ENCODE measurements at places on chromosomes 5 and 9.

- DNase-seq = no peak
Observed at GRCh38 chr5:167993771-167994170, 297.7 kb upstream of the WWC1 start.

DNA sequence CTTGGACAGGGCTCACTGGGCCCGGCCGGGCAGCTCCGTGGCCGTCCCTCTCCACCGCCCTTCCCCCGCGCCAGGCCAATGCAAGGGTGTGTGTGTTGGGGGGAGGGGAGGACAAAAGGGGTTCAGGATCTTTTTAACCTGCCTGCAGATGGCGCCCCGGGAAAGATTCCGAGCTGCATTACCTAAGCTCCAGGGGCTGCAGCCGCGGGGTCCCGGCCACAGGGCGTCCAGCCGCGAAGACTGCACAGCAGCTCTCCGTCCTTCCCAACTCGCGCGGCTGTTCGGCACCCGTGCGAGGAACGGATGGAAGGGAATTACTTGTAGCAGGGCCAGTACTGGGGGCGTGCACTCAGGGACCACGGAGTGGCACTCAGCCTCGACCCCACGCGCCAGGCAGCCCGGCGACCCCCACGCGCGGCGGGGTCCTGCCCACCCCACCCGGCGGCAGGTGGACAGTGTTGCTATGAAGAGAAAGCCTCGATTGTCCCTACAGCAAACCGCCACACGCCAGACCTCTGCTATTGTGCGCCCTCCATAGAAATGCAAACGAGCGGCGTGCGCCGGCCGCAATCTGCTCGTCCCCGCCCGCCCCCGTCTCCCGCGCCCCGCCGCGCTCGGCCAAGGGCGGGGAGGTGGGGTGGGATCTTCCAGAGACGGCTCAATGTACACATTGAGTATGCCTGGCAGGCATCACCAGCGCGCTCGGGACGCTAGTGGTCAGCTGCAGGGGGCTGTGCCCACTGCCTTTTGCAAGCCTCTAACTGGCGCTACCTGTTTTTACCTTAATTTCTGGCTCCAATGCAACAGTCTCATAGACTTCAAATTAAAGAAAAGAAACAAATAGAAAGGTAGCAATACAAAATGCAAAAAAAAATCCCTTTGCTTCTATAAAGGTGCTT, 796 bp upstream of the GADD45G start:
- peak; percentile 52 for DNase-seq

GRCh38 chr9:132716007-132716406, 45.7 kb downstream of the GTF3C4 start:
- no peak for DNase-seq

DNA sequence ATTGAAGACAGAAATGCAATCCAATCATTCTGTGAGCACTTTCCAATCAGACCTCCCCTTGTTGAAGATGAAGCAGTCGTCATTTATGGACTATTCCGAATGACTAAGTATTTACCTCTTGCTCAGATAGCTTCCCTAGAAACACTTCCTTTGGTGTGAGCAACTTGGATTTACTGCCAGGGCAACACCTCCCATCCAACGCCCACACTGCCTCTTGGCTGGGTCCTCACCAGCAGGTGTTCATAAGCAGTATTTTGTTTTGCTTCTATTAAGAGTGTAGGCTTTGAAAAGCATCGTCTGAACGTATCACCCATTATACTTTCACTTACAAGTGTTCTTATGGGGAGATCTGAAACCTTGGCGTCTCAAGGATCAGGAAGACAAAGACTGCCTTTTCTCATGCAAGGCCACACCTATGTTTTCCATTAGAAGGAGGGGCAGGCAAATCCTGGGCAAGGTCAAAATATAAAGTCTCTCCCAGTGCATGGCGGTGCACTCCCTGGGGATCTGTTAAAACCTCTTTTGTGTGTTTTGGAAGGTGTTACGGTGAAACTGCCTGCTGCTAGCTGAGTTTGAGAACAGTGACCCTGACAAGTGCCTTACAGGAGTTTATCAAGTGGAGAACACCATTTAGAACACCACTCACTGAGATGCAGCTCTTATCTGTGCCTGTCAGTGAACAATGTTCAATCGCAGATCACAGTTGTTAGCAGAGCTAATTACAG, 10.6 kb upstream of the MARCHF3 start:
- DNase-seq = no peak

DNA sequence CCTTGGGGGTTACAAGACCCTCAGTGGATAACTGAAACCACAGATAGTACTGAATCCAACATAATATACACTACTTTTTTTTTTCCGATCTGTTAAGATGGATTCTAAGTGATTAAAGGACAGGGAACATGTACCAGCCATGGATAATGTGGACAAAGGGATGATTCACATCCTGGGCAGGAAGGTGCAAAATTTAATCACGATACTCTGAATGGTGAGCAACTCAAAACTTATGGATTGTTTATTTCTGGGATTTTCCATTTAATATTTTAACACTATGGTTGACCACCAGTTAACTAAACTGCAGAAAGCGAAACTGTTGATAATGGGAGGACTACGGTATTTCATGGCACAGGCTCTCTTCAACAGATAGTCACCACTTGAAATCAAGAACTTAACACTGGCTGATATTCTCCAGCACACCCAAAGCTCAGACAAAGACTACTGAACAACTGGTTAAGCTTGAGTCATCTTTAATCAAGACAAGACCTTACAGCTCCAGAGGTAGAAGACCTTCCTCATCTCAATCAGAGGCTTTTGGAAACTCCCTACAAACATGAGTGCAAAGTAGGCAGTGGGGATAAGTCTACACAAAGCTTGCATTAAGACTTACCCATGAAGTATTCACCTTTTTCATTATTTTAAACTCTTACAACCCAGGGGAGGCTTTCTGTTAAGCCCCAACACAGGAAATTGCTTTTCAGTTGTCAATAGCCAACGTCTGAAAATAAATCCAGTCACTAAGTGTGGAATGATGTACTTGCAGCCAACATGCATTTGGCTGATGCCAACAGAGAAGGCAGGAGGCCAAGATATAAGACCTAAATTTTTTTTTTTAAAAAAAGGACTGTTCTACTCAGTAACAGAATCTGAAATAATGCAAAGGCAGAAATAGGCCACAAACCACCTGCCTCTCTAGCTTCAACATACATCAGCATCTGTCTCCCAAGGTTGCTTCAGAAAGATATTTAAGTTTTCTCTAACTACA, 78.7 kb downstream of the ELAVL2 start:
- DNase-seq = no peak

GRCh38 chr5:65718576-65719310, 3.2 kb downstream of the SGTB start:
- DNase-seq = no peak

DNA sequence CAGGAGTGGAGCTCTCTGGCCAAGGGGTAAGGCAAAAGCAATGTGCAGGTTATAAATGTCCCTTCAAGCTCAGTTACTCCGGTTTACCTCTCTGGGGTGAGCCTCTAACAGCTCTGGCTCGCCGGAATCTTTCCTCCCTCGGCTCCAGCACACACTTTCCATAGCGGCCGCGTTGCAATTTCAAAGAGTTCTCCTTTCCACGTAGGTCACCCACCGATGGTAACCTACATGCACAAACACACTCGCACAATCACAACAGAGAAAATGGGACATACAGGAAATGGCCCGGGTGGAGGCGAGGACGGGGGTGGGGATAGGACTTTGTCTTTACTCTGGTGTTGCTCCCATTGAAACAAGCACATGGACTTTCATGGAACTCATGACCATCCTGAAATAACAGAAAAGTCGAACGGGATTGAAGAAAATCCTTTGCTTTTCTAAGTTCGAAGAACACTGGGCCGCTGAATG, 1.2 kb downstream of the LHFPL2 start:
- no peak for DNase-seq

DNA sequence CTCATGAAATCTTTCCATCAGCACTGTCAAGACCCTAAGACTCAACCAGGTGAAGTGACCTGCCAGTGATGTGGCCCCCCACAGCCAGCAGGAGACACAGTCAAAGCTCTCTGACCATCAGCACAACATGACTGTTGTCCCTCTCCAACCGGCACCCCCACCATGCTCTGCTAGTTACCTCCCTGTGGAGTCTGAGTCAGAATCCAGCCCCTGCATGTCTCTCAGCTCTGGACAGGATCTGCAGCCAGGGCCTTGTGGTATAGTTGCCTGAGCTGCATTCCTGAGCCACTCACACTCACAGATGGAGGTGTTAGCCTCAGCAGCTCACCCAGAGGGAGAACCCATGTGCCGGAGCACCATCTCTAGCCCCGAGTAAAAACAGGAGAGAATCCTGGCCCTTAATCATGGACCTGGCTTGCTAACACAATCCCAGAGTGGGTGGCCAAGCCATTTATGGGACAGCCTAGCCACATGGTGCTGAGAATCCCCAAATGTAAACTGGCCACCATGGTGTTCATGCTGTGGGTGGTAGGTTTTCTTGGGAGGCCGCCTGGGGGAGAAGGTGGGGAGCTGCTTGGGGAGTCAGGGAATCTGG, 237.8 kb downstream of the PAPPA start:
- no peak for DNase-seq

- DNase-seq = no peak
Observed at GRCh38 chr5:94017579-94017978, 276.2 kb upstream of the POU5F2 start.

DNA sequence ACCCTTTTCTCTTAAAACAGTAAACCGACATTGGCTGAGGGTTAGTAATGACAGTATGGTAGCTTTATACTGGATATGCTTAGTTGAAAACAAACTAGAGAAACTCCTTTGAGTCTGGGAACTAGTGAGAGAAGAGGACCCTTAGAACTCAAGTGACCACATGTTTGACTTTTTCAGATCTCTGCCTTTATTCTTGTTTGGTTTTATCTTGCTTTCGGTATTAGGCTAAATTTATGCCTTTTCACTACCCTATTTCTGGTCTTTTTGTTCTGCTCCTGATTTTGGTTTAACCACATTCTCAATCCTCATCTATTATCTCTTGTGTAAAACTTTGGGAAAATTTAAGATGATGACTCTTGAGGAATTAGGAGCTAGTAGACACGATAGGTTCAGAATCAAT, 11.0 kb downstream of the SNAPC3 start:
- DNase-seq = no peak

- DNase-seq = peak; percentile 64
Observed at GRCh38 chr9:99820685-99821395, 845 bp upstream of the NR4A3 start.

DNA sequence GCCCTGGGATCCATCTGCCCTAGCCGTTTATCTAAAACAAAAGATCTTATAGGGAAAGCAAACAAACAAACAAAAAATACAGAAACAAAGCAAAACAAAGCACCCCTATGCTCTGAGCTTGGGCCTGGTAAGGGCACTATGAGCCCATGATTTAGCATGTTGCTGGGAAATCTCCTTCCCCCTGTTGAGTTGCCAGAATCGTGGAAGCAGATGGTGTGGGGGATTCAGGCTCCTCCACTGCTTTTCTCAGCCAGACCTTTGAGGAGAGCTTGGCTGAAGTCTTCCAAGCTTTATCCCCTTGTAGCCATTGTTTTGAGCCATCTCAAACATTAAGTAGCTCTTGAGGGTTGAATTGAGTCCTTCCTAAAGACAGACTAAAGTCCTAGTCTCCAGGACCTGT, 29.9 kb downstream of the TMC1 start:
- no peak for DNase-seq

DNA sequence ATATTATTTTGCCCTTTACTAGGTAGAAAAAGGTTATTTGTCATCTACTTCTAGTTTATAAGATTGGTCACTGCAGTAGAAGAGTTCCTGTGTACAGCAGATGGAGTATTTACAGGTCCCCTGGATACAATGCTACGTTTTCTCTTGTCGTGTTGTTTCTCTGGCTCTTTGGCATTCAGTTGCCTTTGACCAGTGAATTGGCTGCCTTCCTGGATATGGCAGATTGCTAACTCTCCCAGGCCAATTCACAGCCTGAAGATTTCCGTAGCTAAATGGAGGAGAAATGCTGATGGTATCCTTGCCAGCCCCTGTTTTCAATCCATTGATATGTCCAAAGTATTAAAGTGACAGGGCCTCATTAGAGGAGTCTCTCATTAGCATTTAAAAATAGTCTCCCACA, 32.5 kb upstream of the GNAQ start:
- DNase-seq = no peak

DNA sequence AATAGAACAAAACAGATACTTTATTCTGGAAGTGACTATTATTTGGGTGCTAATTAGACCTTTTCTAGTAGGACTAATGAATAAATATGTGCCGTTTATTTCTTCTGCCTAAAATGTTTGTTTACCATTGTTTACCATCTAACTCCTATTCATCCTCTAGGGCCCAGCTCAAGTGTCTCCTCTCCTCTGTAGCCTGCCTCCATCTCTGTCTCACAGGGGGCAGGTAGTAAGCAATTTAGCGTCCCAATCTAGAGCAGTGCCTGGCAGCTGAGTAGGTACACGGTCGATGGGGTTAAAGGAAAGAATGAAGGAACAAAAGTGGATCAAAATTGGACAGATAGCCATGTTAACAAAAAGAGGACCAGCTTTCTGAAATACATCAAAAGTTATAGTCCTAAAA, 230.9 kb downstream of the SLF1 start:
- no peak for DNase-seq

DNA sequence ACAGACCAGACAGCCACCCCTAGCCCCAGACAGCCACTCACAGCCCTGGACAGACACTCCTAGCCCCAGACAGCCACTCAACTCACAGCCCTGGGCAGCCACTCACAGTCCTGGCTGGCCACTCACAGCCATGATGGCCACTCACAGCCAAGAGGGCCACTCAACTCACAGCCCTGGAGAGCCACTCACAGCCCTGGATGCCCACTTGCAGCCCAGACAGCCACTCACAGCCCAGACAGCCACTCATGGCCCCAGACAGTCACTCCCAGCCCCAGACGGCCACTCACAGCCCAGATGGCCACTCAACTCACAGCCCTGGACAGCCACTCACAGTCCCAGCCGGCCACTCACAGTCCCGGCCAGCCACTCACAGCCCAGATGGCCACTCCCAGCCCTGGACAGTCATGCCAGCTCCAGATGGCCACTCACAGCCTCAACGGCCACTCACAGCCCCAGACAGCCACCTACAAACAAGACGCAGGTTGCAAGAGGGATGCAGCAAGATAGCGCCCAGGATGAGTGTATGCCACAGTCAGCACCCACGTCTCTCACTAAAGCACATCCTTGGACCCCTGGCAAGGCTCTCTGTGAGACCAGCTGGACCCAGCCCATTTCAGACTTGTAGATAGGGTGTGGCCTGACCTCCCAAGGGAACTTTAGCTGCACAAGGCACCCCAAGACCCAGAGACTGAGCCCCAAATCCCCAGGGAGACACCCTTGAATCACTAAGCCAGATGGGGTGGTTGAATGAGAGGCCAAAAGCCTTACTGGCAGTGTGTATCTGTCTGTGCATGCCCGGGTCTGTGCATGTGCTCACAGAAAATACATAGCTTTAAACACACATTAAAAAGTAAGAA, 22.4 kb downstream of the ZDHHC11B start:
- no peak for DNase-seq

Measured in CD4-positive, alpha-beta T cell treated with Interleukin-17A for 1 hour (primary cell).